ENCODE measurements at places on chromosomes 12 and 14. TPM values are rescaled to one million over a fixed set of nuclear protein-coding genes. Genes with fewer than 3 reads are reported as not detected.

GRCh38 chr12:84842406-84843013 lies 70.1 kb downstream of the SLC6A15 start:
- no peaks in the 10 kb centered on the region for H3K36me3 ChIP-seq
- DNase-seq, result no peak
- no peak overlapping the region for H3K27ac ChIP-seq
- no peaks in the 10 kb centered on the region for H3K27me3 ChIP-seq
- H3K4me3 ChIP-seq, result no peak overlapping the region
- no peaks in the 10 kb centered on the region for H3K4me1 ChIP-seq

The STAC3 gene
- total RNA-seq, result 1,596 TPM

DNA sequence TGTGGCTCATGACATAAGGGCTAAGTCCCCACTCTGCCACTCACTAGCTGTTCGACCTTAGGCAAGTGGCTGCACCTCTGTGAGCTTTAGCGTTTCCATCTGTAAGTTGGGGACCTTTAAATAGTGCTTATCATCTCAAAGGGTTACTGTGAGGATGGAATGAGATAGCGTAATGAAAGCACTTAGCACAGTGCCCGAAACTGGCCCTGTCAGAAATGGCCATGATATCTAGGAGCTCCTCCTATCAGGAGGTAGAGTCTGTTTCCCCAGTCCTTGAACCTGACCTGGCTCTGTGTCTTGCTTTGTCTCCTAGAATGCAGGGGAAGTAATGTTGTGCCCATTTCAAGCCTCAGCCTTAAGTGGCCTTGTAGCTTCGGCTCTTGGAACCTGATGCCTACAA lies 211.0 kb downstream of the RBM19 start:
- H3K4me3 ChIP-seq, result no peak overlapping the region
- DNase-seq, result no peak
- H3K27ac ChIP-seq, result no peak overlapping the region
- no peaks in the 10 kb centered on the region for H3K4me1 ChIP-seq
- no peaks in the 10 kb centered on the region for H3K27me3 ChIP-seq

The CNTN1 gene
- 0.15 TPM for total RNA-seq

GRCh38 chr14:50928002-50928635 lies 16.2 kb downstream of the PYGL start:
- H3K36me3 ChIP-seq, result no peaks in the 10 kb centered on the region
- peak; percentile 27 for DNase-seq
- no peaks in the 10 kb centered on the region for H3K27me3 ChIP-seq

- no peak overlapping the region for H3K4me3 ChIP-seq
- DNase-seq, result no peak
- H3K27ac ChIP-seq, result no peak overlapping the region
Observed at GRCh38 chr12:21566223-21566906, 38.3 kb downstream of the GYS2 start.

The ZDHHC22 gene
- total RNA-seq, result not detected

Data from gastrocnemius medialis (tissue), 4 donors.